Effector CD8-positive, alpha-beta T cell (primary cell): ENCODE measurements at places on chromosomes 16 and 17.

GRCh38 chr17:75748706-75749105 is 16.3 kb downstream of the GALK1 start:
- DNase-seq = no peak

DNA sequence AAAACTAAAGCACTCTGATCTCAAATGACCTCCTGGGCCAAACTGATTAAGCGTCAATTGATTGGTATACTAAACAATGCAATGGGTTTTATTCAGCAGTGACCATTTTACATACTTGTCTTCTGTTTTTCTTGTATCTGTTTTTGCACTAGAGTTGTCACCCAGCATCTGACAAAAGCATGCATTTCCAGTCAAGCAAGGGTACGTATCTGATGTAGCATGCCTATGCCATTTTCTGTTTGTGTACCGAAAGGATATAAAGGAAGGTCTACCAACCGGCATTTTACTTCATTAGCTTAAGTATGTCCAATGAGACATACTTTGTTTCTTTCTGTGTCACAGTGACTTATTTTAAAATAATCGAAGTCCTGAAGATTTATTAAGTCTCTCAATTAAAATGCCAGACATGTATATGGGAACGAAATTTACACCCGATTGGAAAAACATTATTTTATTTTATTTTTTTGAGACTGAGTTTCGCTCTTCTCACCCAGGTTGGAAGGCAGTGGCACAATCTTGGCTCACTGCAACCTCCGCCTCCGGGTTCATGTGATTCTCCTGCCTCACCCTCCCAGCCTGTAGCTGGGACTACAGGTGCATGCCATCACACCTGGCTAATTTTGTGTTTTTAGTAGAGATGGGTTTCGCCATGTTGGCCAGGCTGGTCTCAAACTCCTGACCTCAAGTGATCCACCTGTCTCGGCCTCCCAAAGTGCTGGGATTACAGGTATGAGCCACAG is 7.5 kb downstream of the TOB1 start:
- no peak for DNase-seq

GRCh38 chr17:36829676-36830075 is 107.6 kb upstream of the LHX1 start:
- DNase-seq = no peak

DNA sequence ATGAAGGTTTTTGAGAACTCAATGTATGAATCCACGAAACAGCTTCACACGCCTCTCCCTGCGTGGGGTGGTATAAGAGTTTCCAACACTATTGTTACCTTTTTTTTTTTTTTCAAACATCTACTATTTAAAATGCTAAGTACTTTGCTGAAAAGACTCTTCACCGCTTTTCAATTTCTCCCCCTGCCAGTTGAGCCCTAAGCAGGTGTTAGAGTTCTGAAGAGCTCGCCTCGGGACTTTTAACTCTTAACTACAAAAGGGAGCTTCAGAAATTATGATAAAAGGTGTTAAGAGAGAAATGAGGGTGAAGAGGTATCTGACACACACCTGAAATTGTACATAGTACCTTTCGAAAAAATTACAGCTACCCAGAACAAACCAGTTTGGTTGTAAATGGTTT is 20.9 kb upstream of the PSMD7 start:
- DNase-seq = no peak

GRCh38 chr17:32546031-32546444 is 59.2 kb downstream of the CDK5R1 start:
- no peak for DNase-seq

GRCh38 chr16:53924331-53925106 is 220.6 kb downstream of the FTO start:
- no peak for DNase-seq

- no peak for DNase-seq
These were observed 14.8 kb upstream of the LIMD2 start for GRCh38 chr17:63714550-63715277.
